NCI-H524 (cell line): ENCODE measurements at places on chromosomes 3 and 15.

DNA sequence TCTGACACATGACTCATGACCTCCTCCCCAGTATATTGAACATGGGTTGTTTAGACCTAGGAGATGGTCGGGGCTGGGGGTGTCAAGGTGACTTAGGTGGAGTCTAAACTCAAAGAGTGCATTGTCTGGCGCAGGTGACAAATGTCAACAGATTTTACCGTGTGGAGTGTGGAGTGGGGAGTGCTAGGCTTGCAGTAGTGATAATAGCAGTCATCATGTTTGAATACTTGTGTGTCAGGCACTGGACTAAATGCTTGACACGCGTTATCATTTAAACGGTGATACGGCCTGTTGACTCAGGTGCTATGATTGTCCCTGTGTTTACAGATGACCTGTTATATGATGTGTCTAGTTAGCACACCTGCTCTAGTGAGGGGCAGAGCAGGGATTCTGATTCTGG is 30.8 kb downstream of the MUC20 start:
- no peak for DNase-seq

DNA sequence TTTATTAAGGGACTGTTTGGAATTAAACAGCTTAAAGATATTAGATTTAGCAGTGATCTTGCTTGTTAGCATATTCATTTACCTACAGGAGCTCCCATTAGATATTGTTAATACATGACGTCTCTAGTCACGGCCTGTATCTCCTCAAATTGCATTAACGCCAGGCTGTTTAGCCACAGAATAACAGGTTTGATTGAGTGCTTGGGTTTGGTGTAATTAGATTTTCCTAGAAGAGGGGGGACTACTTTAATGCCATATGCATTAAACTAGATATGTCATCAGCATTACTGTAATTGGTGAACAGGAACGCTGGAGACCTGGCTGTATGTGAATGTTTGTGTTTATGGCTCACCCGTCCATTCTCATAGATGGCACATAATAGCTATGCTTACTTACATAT is 841.4 kb upstream of the NR2F2 start:
- no peak for DNase-seq

- no peak for DNase-seq
These were observed 563.5 kb downstream of the PDCD6IP start for GRCh38 chr3:34361921-34362320.

GRCh38 chr15:22228101-22228762 is 147.9 kb downstream of the OR4M2 start:
- DNase-seq, result no peak

GRCh38 chr15:96767703-96768434 is 437.4 kb downstream of the NR2F2 start:
- DNase-seq, result no peak

DNA sequence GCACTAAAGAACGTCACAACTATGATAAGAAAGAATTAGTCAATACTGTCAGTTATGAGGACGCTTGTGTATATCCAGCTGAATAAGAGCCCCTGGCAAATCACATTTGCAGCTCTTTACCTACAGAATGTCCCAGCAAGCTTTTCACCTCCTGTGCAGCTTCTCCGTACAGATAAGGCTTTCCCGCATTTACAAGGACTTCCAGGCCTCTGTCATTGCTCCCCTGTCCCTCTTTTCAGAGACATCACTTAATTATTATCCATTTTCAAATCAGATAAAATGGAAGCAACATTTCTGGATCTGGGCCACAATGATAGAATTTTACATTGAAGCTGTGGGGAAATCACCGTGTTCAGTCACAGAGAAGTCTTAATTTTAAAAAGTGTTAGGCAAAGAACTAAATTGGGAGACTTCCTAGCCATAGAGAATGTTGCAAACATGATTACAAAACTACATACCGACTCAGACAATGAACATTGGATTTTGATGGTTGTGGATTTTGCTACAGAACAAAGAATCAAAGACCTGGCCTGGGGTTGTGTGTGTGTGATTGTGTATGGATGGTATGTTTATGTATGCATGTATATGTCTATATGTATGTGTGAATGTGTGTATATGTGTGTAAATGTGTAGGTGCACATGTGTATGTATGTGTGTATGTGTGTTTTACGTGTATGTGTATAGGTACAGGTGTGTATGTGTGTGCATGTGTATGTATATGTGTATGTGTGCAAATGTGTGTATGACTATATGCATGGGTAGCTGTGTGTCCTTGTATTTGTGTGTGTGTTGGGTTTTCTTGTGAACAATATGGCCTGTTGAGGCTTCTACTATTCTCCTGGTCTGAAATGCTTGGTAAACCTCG is 41.5 kb downstream of the MGLL start:
- no peak for DNase-seq
